ENCODE measurements at places on chromosomes 13 and 19.
A peak's percentile ranks its signal among the peaks of the same experiment; 100 is the strongest.

DNA sequence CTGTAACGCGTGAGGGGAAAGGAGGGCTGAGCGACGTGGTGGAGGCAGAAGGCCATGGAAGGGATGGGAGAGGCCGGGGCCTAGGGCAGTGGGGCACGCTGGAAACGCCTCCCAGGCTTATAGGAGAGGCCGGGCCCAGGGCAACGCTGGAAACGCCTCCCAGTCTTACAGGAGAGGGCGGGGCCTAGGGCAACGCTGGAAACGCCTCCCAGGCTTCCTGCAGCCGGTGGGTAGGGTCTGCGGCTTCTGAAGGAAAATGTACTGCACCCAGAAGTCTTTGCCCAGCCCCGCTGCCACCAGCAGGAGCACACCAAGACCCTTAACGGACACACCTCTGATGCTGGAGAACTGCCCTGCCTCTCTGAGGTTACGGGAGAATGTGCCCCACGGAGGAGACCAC, 9.1 kb downstream of the CACTIN start:
- DNase-seq: no peak

DNA sequence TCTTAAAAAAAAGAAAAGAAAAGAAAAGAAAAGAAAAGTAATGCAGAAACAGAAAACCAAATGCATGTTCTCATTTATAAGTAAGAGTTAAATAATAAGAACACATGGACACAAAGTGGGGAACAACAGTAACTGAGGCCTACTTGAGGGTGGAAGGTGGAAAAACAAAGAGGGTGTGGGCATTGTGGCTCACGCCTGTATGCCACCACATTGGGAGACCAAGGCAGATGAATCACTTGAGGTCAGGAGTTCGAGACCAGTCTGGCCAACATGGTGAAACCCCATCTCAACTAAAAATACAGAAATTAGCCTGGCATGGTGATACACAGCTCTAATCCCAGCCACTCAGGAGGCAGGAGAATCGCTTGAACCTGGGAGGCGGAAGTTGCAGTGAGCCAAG, 8.1 kb downstream of the ZNF708 start:
- DNase-seq: no peak

GRCh38 chr19:13207237-13207845, 57.1 kb downstream of the IER2 start:
- DNase-seq: no peak

DNA sequence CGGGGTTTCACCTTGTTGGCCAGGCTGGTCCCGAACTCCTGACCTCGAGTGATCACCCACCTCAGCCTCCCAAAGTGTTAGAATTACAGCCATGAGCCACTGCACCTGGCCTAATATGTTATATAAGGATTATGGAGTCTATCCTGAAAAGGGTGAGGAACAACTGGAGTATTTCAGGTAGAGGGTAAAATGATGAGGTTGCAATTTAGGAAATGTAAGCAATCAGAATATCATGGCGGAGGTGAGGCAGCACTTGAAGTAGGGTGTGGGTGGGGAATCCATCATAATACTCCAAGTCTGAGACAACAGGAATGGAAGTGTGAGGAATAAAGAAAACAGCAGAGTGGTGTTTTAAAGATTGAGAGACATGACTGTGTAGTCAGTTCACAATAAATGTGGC, 582.2 kb downstream of the FGF9 start:
- DNase-seq: no peak

- DNase-seq: no peak
These were observed 7.1 kb upstream of the CLPP start for GRCh38 chr19:6354098-6354674.

DNA sequence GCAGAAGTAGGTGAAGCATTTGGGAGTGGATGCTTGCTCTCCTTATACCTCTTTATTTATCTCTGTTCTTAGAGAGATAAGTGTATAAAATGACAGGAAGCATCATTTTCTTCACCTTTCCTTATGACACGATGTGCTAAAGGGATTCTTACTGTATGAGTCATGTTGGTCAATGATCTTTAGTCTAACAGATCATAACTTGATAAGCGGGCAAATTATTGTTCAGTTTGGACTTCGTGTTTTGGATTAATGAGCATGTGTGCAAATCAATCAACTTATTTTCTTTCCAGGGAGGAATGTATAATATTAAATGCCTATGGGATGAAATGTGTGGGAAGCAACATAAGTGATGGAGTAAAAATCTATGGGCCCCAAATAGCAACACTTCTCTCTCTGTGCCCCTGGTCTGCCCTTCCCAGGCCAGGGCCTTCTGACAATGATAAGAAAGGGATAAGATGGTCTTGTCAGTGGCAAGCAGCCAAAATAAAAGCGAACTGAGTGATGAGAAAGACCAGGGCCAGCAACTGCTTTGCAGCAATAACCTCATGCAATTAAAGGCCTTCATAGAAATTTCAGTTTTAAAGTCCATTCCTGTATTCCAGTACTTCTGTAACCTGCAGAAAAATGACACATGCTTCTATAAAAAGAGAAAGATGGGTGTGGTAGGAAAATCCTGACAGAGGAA, 61.4 kb downstream of the SLC10A2 start:
- no peak for DNase-seq

DNA sequence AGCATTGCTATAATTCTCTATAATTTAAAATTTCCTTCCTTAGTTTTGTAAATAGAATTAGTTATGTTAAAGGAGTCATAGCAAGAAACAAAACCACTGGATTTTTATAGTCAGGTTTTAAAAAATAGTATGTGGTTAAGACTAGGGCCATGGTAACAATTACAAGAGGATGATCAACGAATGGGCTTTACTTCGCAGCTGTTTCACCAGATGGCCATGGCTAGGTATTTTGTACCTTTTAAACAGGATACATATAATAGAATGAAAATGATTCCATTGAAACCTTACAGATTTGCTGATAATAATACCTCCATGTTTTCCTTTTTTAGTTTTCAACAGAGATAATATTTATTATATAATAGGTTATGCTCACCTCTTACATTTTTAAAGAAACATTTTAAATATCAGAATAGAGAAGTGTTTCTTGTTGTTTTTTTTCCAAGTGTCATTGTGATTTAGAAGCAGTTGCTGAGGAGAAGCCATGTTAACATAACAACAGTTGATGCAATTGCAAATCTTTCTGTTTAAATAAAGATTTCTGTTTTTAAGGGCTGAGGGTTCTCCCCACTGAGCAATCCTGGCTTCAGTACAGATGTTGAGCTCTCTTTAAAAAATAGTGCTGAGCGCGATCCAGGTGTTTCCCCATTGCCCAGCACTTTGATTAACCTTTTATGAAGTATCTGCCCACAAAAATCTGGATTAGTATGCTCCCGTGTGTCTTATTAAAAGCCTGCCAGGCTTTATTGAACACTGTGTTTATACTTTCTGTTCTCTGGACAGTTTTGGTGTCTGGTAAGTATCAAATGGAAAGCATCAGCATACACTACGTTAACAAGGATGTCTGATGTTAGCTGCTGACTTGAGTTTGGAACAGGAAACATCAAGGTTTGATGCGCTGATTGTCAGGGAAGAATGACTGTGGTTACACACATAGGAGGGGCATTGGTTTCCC, 205.3 kb downstream of the HS6ST3 start:
- DNase-seq: no peak

DNA sequence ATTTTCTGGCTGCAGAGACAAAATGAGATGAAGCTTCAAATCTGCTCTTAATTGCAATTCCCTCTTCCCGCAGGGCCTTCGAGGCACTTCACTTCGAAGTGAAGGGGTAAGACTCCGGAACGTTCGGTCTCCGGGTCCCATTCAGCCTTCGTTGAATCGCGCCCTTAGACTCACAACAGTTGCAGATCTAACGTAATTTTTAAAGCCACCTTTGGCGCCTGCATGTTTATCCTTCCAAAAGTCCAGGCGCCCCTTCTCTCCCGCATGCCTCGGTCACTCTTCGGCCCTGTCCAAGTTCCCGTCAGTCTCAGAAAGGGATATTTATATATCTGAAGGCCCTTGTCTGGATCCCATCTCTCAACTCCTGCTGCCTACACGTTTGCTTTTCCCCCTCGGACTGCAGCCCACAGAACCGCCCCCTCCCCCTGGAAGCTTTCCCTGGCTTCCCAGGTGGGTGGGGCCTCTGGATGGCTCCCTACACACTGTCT, 915 bp upstream of the KCTD12 start:
- DNase-seq: no peak

DNA sequence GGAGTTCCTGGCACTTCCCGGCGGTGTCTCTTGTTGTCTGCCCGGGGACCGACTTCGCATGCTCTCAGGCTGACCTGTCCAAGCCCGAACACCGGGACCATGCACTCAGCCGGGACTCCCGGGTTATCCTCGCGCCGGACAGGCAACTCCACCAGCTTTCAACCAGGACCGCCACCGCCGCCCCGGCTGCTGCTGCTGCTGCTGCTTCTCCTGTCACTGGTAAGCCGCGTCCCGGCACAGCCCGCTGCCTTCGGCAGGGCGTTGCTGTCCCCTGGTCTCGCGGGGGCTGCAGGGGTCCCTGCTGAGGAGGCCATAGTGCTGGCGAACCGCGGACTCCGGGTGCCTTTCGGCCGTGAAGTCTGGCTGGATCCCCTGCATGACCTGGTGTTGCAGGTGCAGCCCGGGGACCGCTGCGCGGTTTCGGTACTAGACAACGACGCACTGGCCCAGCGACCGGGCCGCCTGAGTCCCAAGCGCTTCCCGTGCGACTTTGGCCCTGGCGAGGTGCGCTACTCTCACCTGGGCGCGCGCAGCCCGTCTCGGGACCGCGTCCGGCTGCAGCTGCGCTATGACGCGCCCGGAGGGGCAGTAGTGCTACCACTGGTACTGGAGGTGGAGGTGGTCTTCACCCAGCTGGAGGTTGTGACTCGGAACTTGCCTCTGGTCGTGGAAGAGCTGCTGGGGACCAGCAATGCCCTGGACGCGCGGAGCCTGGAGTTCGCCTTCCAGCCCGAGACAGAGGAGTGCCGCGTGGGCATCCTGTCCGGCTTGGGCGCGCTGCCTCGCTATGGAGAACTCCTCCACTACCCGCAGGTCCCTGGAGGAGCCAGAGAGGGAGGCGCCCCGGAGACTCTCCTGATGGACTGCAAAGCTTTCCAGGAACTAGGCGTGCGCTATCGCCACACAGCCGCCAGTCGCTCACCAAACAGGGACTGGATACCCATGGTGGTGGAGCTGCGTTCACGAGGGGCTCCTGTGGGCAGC, 661 bp downstream of the FREM2 start:
- no peak for DNase-seq

- DNase-seq: no peak
These were observed 98.3 kb downstream of the SLC7A1 start for GRCh38 chr13:29497137-29497654.

- no peak for DNase-seq
These were observed 111.2 kb upstream of the SGCG start for GRCh38 chr13:23069566-23069965.

GRCh38 chr13:99686157-99686572, 184.9 kb downstream of the TM9SF2 start:
- DNase-seq: no peak

DNA sequence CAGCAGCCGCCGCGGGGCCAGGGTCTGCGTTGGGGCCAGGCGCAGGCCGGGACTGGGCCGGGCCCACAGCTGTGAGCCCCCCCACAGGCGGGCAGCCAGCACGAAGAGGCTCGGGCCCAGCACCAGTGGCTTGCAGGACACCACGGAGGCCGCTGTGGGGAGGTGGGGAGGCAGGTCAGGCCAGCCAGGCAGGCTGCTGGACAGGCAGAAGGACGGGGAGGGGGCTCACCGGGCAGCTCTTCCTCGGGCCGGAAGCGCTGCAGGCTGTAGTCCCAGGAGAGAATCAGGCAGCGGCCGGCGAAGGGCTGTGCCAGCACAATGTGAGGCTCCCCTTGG, 8.3 kb downstream of the LGI4 start:
- DNase-seq: no peak

- no peak for DNase-seq
These were observed 82.0 kb downstream of the TEX29 start for GRCh38 chr13:111402441-111402840.

DNA sequence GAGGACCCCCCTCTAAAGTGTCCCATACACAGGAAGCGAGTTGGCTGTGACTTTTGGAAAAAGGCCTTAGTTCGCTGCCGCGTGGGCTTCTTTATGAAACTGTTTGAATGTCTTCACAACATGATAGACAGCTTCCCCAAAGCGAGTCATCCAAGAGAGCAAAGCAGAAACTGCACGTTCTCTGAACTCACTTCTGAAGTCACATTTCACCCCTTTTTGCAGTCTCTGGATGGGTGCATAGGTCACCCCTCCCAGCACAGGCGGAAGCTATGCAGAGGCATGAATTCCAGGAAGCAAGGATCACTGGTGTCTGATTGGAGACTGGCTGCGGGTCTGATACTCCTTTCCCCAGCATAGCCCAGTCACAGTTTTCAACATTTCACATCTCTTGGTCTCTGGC, 10.6 kb downstream of the GPI start:
- DNase-seq: no peak

- no peak for DNase-seq
These were observed 30.9 kb upstream of the KCTD12 start for GRCh38 chr13:76917095-76917494.

- no peak for DNase-seq
These were observed 769.9 kb upstream of the SLITRK6 start for GRCh38 chr13:86569119-86569518.

DNA sequence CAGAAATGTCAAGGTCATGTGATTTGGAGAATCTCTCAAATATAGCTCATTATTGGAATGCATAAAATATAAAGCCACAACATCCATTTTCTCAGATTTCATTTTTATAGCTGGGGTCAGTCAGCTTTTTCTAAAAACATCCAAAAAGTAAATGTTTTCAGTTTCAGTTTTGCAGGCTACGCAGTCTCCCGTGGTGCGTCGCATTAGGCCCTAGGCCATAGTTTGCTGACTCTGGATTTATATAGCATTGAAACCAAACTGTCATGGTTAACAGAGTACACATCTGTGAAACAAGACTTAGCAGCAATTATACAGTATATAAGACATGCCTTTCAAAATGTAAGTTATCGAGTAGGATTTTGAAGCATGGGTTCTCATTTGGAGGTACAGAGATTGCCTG, 140.0 kb downstream of the IRS2 start:
- DNase-seq: no peak

DNA sequence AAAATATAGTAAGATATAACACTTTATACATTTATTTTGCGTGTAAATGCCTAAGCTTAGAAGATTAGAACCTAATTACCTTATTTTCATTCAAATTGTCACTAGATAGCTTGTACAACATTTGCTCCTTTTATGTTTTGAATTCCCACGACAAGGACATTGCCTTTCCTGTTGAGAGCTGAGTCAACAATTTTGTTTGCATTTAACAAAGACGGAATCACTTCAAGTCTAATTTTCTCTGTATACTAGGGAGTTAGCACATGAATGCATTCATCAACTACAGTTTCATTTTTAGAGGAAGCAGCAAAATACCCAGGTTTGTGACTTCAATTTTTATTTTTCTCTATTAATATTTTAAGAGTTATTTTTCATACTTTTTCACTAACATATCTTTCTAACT, 48.7 kb upstream of the PCCA start:
- DNase-seq: peak; percentile 94

DNA sequence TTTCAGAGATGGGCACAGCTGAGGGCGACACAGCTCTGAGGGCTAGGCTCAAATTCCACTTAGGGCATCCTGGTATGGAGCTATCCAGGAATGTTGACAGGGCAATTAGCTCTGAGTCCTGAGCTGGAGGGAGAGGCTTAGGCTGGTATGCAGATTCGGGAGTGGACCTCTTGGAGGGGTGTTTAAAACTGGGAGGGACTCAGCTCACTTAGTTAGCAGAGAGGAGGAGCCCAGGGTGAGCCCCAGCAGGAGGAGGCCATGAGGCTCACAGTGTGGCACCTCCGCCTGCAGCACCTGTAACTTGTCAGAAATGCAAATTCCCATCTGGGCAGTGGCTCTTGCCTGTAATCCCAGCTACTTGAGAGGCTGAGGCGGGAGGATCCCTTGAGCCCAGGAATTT, 10.2 kb upstream of the NOP53 start:
- DNase-seq: no peak

- no peak for DNase-seq
These were observed 26.7 kb upstream of the PABPC3 start for GRCh38 chr13:25069236-25069635.
